ENCODE measurements at places on chromosomes 2 and 18.

GRCh38 chr2:65366595-65367125 lies 65.7 kb downstream of the SPRED2 start:
- peak; percentile 59 for DNase-seq

DNA sequence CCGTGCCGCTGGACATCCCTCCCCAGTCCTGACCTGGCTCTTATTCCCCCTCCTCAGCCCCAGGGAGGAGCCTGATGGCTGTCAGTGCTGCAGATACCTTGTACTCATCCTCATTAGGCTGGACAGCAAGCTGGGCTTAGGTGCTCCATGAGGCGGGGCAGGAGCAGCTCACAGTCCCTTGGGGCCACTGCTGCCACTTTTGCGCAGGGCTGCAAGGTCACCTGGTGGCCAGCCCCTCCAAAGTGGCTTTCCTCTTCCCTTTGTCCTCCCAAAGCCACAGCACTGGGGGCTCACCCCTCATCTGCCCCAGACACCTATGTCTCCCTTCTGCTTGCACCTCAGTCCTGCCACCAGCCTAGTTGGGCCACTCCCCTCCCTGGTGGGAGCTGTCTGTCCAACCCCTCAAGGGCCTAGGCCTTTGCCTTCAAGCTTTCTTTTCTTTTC lies 60.8 kb downstream of the FAM168B start:
- DNase-seq: no peak

GRCh38 chr2:86358957-86359356 lies 21.5 kb upstream of the REEP1 start:
- no peak for DNase-seq

- DNase-seq: no peak
Observed at GRCh38 chr18:12883372-12883683, 709 bp downstream of the PTPN2 start.

GRCh38 chr2:216222650-216223352 lies 113.7 kb downstream of the XRCC5 start:
- no peak for DNase-seq

- no peak for DNase-seq
Observed at GRCh38 chr18:44793194-44793593, 112.5 kb downstream of the SETBP1 start.

DNA sequence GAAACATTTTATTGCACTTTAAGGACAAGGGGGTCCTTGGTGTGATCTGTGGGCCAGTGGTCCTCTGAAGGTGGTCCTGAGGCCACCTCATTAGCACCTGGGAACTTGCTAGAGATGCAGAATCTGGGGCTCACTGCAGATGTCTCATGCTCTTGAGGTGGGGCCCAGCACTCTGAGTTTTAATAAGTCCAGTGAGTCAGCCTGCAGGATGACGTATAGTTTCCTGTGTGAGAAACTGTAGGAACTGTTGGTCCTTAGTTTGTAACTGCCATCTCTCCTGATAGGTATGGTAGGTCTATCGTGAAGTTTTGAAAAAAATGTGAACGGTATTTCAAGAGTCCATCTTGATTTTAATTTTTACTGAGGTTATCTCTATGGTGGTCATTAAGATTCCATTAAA lies 2.8 kb downstream of the TRPM8 start:
- DNase-seq: no peak

DNA sequence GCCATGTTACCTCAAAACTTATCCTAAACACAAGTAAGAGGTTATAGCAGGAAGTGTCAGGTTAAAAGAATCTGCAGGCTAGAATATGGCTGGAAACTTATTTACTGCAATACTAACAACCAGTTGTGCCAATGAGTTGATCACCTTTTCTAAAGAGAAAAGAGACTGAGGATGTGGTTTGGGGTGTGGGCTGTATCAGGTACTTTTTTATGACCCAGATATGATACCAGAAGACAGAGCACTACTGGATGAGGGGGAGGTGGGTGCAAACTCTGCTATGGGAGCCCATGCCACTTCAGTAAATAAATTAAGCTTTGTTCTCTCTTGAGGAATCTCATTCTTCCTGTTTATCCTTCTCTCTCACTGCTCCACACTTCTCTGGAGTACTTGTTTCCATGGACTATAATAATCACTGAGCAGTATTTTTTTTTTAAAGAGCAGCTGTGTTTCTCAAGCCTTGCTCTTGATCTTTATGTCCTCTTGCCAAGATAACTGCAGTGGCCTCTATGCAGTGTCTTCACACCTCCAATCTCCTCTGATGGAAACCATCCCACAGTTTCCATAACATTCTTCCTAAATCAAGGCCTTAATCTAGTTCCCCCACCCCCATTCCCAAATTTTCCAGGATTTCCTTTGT lies 51.2 kb upstream of the NOSTRIN start:
- DNase-seq: no peak

GRCh38 chr2:196244966-196245365 lies 73.6 kb upstream of the STK17B start:
- no peak for DNase-seq

- no peak for DNase-seq
Observed at GRCh38 chr2:168084288-168084687, 163.1 kb downstream of the STK39 start.

DNA sequence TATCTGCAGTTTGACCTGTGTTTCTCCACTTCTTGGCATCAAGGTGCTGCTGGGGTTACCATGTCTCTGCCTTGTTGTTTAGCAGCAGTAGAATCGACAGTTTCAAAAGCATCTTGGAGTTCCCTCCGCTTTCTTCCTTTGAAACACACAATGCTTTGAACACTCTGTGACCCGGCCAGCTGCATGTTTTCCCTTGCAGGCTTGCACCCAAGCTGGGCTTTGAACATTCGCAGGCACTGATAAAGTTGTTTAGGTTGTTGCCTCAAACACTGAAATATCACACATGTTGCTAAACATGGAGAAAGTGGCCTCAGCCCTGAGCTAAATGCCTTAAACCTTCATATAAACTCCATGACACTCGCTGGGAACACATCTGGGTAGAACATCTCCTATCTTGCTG lies 251.7 kb downstream of the TSN start:
- DNase-seq: no peak

- DNase-seq: no peak
Observed at GRCh38 chr2:230412371-230412711, 3.7 kb upstream of the SP100 start.

DNA sequence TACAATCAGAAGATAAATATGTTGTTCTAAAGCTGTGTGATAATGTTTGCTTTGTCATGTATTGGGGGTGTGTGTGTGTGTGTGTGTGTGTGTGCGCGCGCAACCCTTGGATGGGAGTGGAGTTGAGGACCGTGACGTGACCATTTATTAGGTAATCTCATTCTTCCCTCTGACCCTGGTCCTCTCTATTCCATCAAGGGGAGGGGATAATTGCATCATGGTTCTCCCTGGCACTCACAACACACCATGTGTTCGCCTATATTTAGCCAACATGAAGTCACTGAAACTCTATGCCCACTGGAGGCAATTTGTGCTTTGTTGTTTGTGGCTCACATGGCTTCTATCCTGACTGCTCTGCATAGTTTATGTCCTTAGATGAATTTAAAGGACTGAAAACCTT lies 79.8 kb upstream of the LRPPRC start:
- DNase-seq: peak; percentile 85

DNA sequence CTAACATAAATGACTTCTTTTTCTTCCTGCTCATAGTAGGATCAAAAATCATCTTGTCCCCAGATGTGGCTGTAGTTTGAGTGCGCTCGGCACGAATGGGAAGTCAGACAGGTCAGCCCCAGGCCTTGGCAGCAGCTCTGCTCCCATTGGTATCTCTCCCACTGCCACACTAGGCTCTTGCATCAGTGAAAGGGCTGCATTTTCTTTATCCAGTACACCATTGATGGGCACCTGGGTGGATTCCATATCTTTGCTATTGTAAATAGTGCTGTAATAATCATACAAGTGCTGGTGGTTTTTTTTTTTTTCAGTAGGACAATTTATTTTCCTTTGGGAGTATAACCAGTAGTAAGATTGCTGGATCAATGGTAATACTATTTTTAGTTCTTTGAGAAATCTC lies 865.5 kb downstream of the CCDC85A start:
- no peak for DNase-seq

- DNase-seq: no peak
Observed at GRCh38 chr2:12766421-12766879, 49.7 kb downstream of the TRIB2 start.

DNA sequence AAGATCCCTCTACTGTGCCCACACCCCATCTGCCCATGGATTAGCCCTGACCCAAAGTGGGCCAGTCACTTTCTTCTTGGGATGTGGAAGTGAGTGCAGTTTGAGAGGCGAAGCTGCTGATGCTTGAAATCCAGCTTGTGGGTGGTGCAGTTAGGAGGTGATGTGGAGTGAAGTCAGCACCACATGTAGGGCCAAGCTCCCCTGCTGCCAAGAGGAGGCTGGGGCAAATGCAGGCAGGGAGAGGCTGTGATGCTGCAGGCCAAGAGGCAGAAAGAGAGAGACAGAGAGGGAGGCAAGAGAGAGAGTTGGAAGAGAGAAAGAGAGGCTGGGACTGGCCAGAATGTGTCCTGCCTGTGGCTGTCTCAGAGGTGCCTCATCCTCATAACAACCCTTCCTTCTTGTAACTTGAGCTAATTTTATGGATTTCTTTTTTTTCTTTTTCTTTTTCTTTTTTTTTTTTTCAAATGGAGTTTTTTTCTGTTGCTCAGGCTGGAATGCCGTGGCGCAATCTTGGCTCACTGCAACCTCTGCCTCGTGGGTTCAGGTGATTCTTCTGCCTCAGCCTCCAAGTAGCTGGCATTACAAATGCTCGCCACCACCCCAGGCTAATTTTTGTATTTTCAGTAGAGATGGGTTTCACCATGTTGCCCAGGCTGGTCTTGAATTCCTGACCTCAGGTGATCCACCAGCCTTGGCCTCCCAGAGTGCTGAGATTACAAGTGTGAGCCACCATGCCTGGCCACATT lies 35.3 kb upstream of the CAB39 start:
- no peak for DNase-seq

GRCh38 chr18:10213526-10213925 lies 240.9 kb upstream of the APCDD1 start:
- peak; percentile 36 for DNase-seq

DNA sequence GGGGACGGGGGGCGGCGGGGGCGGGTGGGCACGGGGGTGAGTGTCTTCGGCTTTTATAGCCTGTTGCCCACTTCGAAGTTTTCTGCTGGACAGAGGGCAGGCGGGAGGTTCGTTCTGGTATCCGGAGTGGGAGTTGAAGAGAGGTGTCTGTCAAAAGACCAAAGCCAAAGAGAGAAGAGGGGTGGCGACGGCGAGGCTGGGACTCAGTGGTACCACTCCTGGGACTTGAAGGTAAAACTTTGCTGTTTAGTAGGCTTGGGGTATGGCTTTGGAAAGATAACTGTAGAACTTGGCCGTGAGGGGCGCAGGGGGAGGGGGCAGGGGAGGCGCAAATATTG lies 215.8 kb upstream of the DTNA start:
- no peak for DNase-seq

GRCh38 chr2:43749583-43749982 lies 24.3 kb upstream of the DYNC2LI1 start:
- no peak for DNase-seq

DNA sequence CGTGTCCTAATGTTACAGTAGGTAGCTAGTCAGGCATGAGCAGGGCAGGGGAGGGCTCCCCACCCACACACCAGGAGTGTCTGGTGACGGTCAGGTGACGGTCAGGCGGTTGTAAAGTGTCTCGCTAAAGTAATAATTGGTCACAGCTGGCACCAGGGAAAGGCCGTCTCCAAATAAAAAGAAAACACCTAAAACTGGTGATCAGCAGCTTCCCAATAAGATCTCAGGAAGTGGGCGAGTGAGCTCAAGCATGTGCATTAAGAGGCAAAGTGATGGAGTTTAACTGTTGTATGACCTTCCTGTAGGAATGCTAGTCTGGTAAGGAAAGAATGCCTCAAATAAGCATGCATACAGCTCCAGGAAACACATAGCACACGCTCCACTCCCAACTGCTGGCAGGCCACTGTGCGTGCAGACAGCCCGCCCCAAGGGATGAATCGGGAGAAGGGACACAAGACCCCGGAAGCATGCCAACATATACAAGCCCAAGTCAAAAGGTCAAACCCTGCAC lies 177.1 kb downstream of the RNF144A start:
- DNase-seq: no peak

DNA sequence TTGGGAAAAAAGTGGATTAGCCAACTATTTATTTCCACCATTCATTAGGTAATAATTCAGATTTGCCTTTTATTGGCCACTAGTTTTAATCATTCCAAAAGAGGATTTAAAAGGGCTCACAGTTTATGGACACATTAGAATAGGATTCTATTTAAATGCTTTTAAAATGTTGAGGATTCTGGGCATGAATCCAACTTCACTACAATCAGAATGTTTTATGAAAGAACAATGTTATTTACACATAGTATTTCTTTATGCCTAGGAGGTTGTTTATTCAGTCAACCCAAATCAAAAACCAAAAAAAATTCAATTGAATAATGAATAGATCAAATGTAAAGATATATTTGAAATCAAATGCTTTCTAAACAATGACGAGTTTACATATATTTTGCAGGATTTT lies 232.2 kb downstream of the GULP1 start:
- DNase-seq: no peak

DNA sequence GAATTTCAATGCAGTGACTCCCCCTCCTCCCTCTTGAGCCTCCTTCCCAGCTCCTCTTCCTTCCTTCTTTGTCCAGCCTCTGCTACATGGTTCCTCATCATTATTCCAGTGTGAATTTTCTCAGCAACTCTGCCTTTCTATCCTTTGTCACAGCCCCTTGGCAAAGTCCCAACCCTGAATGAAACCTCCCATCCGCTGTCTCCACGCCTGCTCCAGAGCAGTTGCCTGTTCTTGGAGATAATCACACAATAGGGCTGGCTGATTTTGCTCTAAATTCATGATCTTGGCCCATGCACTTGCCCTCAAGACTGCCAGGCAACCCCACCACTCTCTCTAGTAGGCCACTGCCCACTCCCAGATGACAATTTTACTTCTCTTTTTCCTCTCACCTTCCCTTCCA lies 61.4 kb downstream of the BCL2L11 start:
- no peak for DNase-seq

DNA sequence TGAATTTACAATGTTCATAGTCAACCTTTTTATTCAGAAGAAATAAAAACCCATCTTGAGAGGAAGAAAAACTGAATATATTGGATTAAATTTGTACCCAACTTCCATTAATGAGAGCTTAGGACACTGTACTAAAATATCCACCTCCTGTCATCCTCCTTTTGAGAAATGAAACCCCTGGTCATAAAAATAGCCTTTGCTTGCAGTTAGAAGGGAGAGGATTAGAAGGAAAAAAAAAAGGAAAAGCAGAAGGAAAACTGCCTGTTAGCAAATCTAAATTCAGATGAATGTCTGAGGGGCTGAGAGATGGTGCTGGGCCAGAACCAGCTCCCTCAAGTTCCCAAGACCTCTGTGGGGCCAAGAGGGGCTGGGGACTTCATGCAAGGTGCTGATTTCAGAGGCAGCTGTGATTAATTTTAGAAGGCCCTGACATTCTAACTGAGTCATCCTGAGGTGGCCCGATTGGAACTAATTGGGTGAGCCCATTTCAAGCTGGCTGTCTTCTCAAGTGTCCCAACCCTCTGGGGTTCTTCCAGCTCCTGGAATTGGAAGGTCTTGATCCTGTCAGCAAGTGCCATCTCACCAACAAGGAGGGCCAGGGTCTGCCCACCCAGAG lies 38.4 kb upstream of the BIN1 start:
- DNase-seq: no peak

Measured in NCI-H2081 (cell line).